ENCODE measurements at places on chromosomes 3 and 15.

DNA sequence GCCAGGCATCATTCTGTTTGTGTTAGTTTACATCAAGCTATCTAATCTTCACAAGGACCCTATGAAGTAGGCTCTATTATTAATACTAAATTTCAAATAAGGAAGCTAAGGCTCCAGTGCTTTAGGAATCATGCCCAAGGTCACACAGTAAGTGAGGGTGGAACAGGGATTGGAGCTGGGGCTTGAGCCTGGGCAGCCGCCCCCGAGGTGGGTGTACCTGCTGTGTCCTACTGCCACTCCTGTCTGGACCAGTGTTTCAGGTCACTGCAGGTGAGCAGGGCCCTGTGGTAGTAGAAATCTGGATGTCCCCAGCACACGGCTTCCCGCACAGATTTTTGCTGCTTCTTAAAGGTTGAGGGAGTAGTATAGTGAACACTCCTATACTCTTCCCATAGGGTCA, 6.5 kb downstream of the KLF13 start:
- H3K4me3 ChIP-seq, result no peak overlapping the region
- peaks cover 32% of the 10 kb centered on the region for H3K4me1 ChIP-seq
- no peaks in the 10 kb centered on the region for H3K27me3 ChIP-seq
- DNase-seq, result no peak
- H3K36me3 ChIP-seq, result peaks cover 29% of the 10 kb centered on the region

- no peaks in the 10 kb centered on the region for H3K27me3 ChIP-seq
- no peak overlapping the region for H3K4me3 ChIP-seq
- peak overlapping the region; percentile 23 for H3K27ac ChIP-seq
These were observed 56.1 kb upstream of the C3orf49 start for GRCh38 chr3:63762934-63763550.

GRCh38 chr15:54364961-54365360, 386.7 kb downstream of the UNC13C start:
- no peak overlapping the region for H3K4me3 ChIP-seq
- H3K36me3 ChIP-seq, result no peaks in the 10 kb centered on the region
- no peak for DNase-seq
- no peaks in the 10 kb centered on the region for H3K27me3 ChIP-seq
- no peaks in the 10 kb centered on the region for H3K4me1 ChIP-seq
- no peak overlapping the region for H3K27ac ChIP-seq

GRCh38 chr15:78182821-78183220, 33.7 kb downstream of the IDH3A start:
- no peak overlapping the region for H3K4me3 ChIP-seq
- DNase-seq, result no peak
- H3K27me3 ChIP-seq, result peaks cover 4% of the 10 kb centered on the region
- no peaks in the 10 kb centered on the region for H3K36me3 ChIP-seq

DNA sequence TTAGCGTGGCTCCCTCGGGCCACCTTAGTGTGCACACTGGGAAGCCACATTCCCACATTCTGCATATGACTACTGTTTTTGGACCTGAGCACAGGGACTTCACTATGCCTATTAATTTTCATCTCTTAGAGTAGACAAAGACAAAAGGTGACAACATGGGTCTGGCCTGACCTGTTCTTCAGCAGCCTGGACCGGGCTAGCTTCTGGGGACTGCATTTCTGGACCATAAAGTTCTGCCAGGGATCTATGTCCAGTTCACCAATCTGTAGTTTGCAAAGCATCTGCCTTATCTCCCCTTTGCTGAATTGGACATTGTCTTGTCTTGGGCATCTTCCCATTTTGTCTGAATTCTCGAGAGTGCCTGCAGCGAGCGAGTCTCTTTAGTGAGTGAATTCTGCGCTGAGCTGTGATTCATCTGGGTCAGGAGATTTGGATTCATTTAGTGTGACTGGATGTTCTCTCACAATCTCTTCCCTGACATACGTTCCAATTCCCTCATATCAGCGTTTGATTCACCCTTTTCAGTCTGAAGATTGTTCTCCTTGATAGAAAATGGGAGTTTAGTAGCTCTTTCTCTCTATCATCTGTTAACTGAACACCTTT, 112.2 kb upstream of the PLXNA1 start:
- no peak for DNase-seq
- H3K27ac ChIP-seq, result no peak overlapping the region
- H3K4me1 ChIP-seq, result no peaks in the 10 kb centered on the region
- H3K36me3 ChIP-seq, result no peaks in the 10 kb centered on the region
- no peaks in the 10 kb centered on the region for H3K27me3 ChIP-seq
- no peak overlapping the region for H3K4me3 ChIP-seq

GRCh38 chr3:51717446-51717845, 10.6 kb downstream of the GRM2 start:
- H3K4me3 ChIP-seq, result no peak overlapping the region
- no peaks in the 10 kb centered on the region for H3K4me1 ChIP-seq
- H3K27ac ChIP-seq, result no peak overlapping the region
- no peak for DNase-seq
- H3K36me3 ChIP-seq, result no peaks in the 10 kb centered on the region
- no peaks in the 10 kb centered on the region for H3K27me3 ChIP-seq

- no peak for DNase-seq
- no peaks in the 10 kb centered on the region for H3K36me3 ChIP-seq
- no peaks in the 10 kb centered on the region for H3K27me3 ChIP-seq
- H3K27ac ChIP-seq, result no peak overlapping the region
- H3K4me3 ChIP-seq, result no peak overlapping the region
These were observed 4.5 kb downstream of the CFAP44 start for GRCh38 chr3:113436809-113437208.

DNA sequence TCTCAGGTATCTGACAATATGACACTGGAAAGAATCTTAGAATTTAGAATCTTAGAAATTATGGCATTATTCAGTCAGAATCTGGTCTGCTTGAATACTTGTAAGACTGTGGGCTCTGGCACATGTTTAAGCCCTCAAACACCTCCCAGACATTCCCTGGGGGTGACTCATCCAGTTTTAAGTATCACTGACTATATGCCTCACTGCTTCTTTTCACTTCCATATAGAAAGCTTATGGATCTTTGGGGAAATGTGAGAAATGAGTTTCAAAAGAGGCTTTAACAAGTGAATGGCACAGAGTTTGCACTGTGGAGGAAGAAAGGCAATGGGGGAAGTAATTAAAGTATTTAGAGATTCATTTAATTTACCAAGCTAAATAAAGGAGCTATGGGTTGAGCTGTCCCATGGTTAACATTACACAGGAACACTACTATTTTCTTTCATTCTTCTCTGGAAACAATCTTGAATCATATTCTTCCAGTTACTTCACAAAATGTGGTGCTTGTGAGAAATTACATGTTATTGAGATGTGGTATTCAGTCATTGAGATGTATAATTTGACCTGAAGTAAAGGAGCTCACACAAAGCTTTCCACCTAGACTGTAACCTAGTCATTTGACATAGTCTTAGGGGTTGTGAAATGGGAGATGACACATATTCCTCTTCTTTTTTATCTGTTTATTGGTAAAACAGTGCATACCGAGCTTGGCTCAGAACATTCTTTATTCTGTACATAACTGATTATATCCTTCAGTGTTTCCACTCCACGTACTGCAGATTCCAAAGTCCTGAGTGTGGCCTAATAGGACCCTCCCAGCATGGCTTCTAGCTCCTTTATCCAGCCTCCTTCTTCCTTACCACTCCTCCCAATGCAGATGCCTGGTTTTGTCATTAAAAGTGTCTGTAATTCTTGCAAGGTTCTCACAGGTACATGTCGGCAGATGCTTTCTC, 544.6 kb upstream of the NECTIN3 start:
- peak; percentile 57 for DNase-seq
- no peak overlapping the region for H3K4me3 ChIP-seq
- H3K4me1 ChIP-seq, result peaks cover 18% of the 10 kb centered on the region
- peak overlapping the region; percentile 67 for H3K27ac ChIP-seq

DNA sequence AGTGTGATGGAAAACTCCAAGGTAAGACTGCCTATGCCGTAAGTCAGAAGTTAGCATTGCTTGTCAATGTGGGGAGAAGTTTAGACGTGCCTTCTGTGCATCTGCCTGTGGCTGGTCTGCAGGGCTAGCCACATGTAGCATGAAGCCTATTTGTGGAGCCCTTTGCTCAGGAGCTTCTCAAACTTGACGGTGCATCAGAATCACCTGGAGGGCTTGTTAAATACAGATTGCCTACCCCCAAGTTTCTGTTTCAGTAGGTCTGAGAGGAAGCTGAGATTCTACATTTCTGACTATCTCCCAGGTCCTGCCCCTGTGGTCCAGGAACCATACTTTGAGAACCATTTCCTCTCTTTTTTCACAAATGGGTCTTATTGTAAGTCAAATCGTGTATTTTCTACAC, 292.1 kb upstream of the TPM1 start:
- no peak overlapping the region for H3K27ac ChIP-seq
- H3K4me1 ChIP-seq, result peaks cover 29% of the 10 kb centered on the region
- H3K4me3 ChIP-seq, result no peak overlapping the region
- H3K27me3 ChIP-seq, result no peaks in the 10 kb centered on the region

- DNase-seq, result no peak
- no peak overlapping the region for H3K4me3 ChIP-seq
- H3K36me3 ChIP-seq, result no peaks in the 10 kb centered on the region
These were observed 260.7 kb downstream of the PLOD2 start for GRCh38 chr3:145900056-145900829.

GRCh38 chr15:38748710-38749109, 184.1 kb upstream of the RASGRP1 start:
- H3K27me3 ChIP-seq, result no peaks in the 10 kb centered on the region
- peak overlapping the region; percentile 13 for H3K4me3 ChIP-seq
- H3K4me1 ChIP-seq, result peaks cover 6% of the 10 kb centered on the region
- no peaks in the 10 kb centered on the region for H3K36me3 ChIP-seq
- DNase-seq, result no peak
- no peak overlapping the region for H3K27ac ChIP-seq

- peaks cover 26% of the 10 kb centered on the region for H3K27me3 ChIP-seq
- peaks cover 31% of the 10 kb centered on the region for H3K4me1 ChIP-seq
- no peaks in the 10 kb centered on the region for H3K36me3 ChIP-seq
- no peak overlapping the region for H3K4me3 ChIP-seq
- no peak overlapping the region for H3K27ac ChIP-seq
- no peak for DNase-seq
These were observed 6.3 kb downstream of the EOMES start for GRCh38 chr3:27715863-27716262.

- no peak overlapping the region for H3K27ac ChIP-seq
- no peaks in the 10 kb centered on the region for H3K27me3 ChIP-seq
- no peak overlapping the region for H3K4me3 ChIP-seq
- DNase-seq, result no peak
- no peaks in the 10 kb centered on the region for H3K36me3 ChIP-seq
These were observed 3.5 kb downstream of the RNU5B-1 start for GRCh38 chr15:65307978-65308377.

GRCh38 chr3:125219261-125219701, 6.7 kb upstream of the SLC12A8 start:
- no peak for DNase-seq
- H3K27me3 ChIP-seq, result no peaks in the 10 kb centered on the region
- H3K27ac ChIP-seq, result no peak overlapping the region
- H3K4me3 ChIP-seq, result no peak overlapping the region
- H3K4me1 ChIP-seq, result peaks cover 11% of the 10 kb centered on the region

GRCh38 chr3:126567696-126568438, 9.1 kb upstream of the C3orf22 start:
- no peaks in the 10 kb centered on the region for H3K27me3 ChIP-seq
- H3K4me1 ChIP-seq, result peaks cover 3% of the 10 kb centered on the region

GRCh38 chr15:98546329-98546728, 102.0 kb upstream of the IGF1R start:
- H3K36me3 ChIP-seq, result no peaks in the 10 kb centered on the region
- no peak overlapping the region for H3K27ac ChIP-seq
- DNase-seq, result no peak

- H3K4me1 ChIP-seq, result no peaks in the 10 kb centered on the region
- no peak for DNase-seq
- H3K27ac ChIP-seq, result no peak overlapping the region
- H3K27me3 ChIP-seq, result no peaks in the 10 kb centered on the region
- no peaks in the 10 kb centered on the region for H3K36me3 ChIP-seq
These were observed 993.2 kb downstream of the OTOL1 start for GRCh38 chr3:162489853-162490252.

DNA sequence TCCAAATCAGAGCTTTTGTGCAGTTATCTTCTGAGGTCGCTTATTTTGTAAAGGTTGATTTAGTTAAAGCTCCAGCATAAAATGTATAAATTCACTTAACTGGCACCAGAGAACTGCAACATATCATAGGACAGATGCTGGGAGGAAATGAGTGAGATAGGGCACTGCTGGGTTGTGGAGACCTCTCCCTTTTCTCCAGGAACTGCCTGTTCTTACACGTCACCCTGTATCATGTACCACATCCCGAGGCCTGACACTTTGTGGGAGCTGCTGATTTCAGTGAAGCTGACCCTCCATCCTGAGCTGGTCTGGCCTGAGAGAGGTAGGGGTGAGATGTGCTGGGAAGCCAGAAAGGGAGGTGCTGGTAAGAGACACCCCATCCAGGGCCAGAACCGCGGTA, 213.8 kb upstream of the FEZF2 start:
- peak overlapping the region; percentile 64 for H3K27ac ChIP-seq
- no peak for DNase-seq
- peaks cover 25% of the 10 kb centered on the region for H3K4me1 ChIP-seq
- H3K4me3 ChIP-seq, result no peak overlapping the region

- H3K4me3 ChIP-seq, result no peak overlapping the region
- no peak for DNase-seq
- H3K27me3 ChIP-seq, result no peaks in the 10 kb centered on the region
- H3K36me3 ChIP-seq, result no peaks in the 10 kb centered on the region
- H3K27ac ChIP-seq, result no peak overlapping the region
- no peaks in the 10 kb centered on the region for H3K4me1 ChIP-seq
These were observed 7.5 kb upstream of the RHO start for GRCh38 chr3:129520960-129521359.

DNA sequence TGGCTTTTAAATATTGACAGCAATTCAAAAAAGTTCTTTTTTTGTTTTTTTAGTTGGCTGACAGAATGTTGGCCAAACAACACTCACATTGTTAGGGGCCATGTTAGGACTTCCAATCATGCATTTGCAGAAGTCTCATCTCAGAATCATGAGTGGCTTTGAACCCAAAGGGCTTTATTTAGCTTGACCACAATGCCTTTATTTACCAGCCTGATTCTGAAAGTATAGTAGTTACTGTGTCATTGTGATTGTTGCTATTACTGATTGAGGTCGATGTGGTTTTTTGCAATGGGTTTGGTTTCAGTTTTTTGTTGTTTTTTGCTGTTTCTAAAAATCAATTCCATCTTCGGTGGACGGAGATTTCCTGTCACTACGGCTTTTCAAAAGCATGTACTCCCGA, 7.2 kb downstream of the GLDN start:
- DNase-seq, result no peak
- no peak overlapping the region for H3K27ac ChIP-seq
- no peak overlapping the region for H3K4me3 ChIP-seq
- no peaks in the 10 kb centered on the region for H3K4me1 ChIP-seq

GRCh38 chr3:71144525-71145253, 438.8 kb downstream of the FOXP1 start:
- H3K27ac ChIP-seq, result no peak overlapping the region
- H3K4me1 ChIP-seq, result no peaks in the 10 kb centered on the region
- H3K36me3 ChIP-seq, result no peaks in the 10 kb centered on the region

Measured in keratinocyte (primary cell).